ENCODE measurements at places on chromosomes 2 and 18. TPM values are rescaled to one million over a fixed set of nuclear protein-coding genes. Genes with fewer than 3 reads are reported as not detected.

The KATNAL2 gene
- total RNA-seq, result 6.9 TPM

DNA sequence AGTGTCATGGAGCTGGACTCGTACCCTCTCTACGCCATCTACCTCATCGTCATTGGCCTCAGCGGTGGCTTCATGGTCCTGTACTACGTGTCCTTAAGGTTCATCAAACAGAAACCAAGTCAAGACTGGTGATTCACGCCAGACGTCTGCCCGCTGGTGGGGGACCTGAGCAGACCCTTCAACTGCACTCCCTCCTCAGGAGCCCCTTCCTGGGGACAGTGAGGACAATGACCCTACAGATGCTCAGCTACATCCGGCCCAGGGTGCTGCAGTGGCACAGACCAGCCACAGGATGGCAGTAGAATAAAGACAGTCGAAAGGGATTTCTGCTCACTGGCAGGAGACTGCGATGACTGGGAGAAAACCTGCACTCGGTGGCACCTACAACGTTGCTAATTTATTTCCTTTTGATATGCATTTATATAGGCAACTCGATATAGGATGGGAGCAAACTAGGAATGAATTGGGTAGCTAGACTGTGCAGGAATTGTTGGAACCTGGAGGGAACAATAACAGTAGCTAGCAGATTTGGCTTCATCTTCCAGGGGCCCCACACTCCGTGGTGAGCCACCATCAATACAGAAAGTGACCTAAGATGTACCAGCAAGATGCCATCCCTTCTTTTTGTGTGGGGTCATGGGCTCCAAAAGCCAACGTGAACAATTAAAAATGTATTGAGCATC is 39.2 kb downstream of the ABCG8 start:
- DNase-seq, result peak; percentile 63

DNA sequence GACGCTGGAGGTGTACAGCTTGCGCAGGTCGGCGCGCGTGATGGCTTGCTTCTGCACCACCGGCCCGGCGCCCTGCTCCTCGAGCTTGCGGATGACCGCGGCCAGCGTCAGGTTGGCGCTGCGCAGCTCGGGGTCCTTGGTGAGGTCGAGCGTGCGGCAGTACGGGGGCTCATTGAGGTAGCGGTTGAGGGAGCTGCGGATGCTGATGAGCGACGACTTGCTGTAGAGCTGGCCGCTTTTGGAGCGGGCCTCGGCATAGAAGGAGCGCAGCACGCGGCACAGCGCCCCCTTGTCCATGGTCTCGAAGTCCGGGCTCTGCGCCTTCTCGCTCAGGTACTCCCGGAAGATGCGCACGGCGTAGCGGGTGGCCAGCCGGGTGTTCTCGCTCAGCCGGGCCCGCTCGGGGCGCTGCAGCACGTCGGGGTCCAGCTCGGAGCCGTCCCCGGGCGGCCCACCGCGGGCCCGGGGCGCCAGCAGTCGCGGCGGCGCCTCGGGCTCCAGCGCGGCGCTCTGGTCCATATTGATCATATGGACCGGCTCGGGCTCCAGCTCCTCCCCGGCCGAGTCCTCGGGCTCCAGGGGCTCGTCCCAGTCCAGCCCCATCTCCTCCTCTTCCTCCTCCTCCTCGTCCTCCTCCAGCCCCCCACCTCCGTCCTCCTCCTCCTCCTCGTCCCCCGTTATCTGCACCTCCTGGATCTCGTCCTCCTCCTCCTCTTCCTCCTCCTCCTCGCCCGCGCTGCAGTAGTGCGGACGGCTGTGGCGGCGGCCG is 523 bp downstream of the KCTD1 start:
- peak; percentile 90 for DNase-seq

The PSMA8 gene
- total RNA-seq, result not detected

- no peak for DNase-seq
These were observed 2.1 kb upstream of the LRRFIP1 start for GRCh38 chr2:237625216-237625705.

- no peak for DNase-seq
These were observed 77.4 kb downstream of the TWIST2 start for GRCh38 chr2:238925281-238925680.

The SERPINB11 gene
- total RNA-seq, result not detected

GRCh38 chr2:112301171-112301584 is 25.8 kb downstream of the ZC3H6 start:
- DNase-seq, result no peak

DNA sequence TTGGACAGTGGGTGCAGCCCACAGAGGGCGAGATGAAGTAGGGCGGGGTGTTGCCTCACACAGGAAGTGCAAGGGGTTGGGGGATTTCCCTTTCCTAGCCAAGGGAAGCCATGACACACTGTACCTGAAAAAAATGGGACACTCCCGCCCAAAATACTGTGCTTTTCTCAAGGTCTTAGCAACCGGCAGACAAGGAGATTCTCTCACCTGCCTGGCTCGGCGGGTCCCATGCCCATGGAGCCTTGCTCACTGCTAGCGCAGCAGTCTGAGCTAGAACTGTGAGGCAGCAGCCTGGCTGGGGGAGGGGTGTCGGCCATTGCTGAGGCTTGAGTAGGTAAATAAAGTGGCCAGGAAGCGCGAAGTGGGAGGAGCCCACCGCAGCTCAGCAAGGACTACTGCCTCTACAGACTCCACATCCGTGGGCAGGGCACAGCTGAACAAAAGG is 244.7 kb downstream of the NBAS start:
- no peak for DNase-seq

The CD8A gene
- 5.9 TPM for total RNA-seq

DNA sequence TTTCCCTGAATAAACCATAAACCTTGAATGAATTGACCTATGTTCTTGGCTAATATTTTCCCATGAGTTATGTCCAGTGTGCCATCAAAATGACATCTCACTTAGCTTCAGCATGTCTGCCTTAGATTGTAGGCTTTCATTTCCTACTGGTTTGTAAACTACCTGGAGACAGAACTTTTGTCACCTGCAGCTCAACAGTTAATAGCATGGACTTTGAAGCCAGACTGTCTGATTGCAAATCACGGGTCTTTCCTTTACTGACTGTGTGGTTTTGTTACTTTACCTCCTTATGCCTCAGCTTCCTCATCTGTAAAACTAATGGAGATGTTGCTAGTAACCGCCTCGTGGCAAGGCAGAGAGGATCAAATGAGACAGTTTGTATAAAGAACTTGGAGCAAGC is 187.1 kb downstream of the SUCLG1 start:
- DNase-seq, result no peak

The TRIB2 gene
- 69.2 TPM for total RNA-seq

DNA sequence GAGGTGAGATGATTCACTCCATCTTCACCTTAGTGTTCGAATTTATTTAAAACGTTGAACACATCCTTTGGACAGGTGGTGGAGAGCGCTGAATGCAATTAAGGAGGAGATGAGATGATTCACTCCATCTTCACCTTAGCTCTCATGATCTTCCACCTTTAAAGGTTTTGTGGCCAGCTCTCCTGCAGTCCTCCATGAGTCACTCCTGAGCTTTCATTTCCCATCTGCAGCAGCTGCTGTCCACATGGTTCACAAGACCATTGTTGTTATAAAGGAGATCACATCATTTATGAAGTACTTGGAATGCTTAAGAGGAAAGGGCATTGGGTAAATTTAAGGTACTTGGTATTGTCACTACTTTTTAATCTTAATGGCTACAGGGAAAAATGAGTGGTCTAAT is 298.5 kb downstream of the PAX3 start:
- DNase-seq, result no peak

GRCh38 chr2:239438368-239438767 is 37.5 kb upstream of the HDAC4 start:
- DNase-seq, result no peak

The SDC1 gene
- total RNA-seq, result 266 TPM

The EFEMP1 gene
- 171 TPM for total RNA-seq

The HMSD gene
- total RNA-seq, result 1.4 TPM

The EML4 gene
- total RNA-seq, result 53.6 TPM

DNA sequence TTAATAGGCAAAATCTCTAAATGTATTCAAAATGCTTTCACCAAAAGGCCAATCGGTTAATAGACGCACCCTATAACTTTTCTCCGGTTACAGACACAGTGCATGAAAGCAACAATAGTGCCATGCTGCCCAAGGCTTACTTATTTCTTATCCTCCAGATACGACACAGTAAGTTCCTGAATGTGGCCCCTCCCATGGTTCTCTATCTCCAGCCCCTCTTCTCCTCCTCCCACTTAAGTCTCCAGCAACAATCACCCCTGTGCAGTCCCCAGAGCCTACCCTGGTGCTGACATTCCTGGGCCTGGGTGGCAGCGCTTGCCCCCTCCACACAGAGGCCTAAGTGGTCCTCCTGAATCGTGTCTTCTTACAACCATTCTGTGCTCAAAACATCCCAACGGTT is 3.6 kb downstream of the KIDINS220 start:
- DNase-seq, result no peak

GRCh38 chr18:62452280-62452831 is 70.5 kb upstream of the ZCCHC2 start:
- DNase-seq, result peak; percentile 20

The ITSN2 gene
- 72.8 TPM for total RNA-seq

The CCDC102B gene
- total RNA-seq, result 6.8 TPM

The PROM2 gene
- total RNA-seq, result 65.6 TPM

The SULT6B1 gene
- not detected for total RNA-seq

GRCh38 chr18:11649839-11650238 is 39.2 kb upstream of the GNAL start:
- DNase-seq, result no peak

The SPTBN1 gene
- 313 TPM for total RNA-seq

The NT5C1B gene
- not detected for total RNA-seq

GRCh38 chr2:180101846-180102245 is 94.7 kb upstream of the CWC22 start:
- no peak for DNase-seq

DNA sequence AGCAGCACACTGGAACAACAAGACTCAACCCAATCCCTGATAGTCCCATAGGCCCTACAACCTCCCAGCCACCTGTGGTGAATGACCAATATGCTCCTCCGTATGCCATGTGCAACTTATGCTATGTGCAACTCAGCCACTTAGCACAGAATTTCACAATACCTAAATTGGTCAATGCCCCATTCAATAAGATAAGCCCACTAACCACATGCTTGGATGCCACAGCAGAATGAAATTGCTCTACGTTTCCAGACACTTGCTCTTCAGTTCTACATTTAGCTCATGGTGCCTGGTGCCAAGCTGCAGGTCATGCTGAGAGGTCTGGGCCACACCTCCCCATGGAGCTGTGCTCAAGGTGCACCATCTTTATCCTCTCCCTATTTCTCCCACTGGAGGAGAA is 159.8 kb downstream of the EN1 start:
- DNase-seq, result no peak

The NEB gene
- 0.88 TPM for total RNA-seq

- peak; percentile 29 for DNase-seq
These were observed 21.7 kb upstream of the EFHD1 start for GRCh38 chr2:232611559-232612218.

DNA sequence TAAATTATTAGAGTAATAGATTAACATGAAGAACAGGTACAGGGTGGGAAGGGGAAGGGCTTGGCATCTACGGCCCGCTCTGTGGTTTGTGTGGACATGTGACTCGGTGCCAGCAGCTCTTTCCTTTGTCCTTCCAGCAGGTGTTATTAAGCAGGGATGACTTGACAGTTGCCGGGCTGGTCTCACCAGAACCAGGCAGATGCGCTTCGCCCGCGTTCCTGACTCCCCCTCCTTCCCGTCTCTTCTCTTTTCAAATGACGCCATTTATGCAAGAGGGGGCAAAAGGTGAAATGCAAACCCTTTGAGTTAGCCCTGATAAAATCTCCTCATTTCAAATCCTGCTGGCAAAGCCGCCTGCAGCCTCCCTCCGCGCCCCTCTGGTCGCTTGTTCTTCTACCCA is 38.9 kb upstream of the MGAT4A start:
- DNase-seq, result no peak

GRCh38 chr2:134836986-134837385 is 1.4 kb upstream of the ACMSD start:
- DNase-seq, result peak; percentile 17

- no peak for DNase-seq
These were observed 37.2 kb upstream of the PXDN start for GRCh38 chr2:1781291-1782080.

DNA sequence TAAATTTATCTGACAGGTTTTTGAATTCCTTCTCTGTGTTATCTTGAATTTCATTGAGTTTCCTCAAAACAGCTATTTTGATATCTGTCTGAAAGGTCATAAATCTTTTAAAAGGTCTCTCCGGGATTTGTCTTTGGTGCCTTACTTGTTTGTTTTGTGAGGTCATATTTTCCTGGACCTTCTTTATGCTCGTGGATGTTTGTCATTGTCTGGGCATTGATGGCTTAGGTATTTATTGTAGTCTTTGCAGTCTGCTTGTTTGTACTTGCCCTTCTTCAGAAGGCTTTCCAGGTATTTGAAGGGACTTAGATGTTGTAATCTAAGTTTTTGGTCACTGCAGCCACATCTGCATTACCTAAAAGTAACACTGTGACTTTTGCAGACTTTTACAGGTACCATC is 355.2 kb downstream of the PARD3B start:
- DNase-seq, result no peak

GRCh38 chr2:233829193-233830110 is 24.9 kb downstream of the HJURP start:
- peak; percentile 9 for DNase-seq

GRCh38 chr2:173972636-173973035 is 7.5 kb upstream of the SP3 start:
- no peak for DNase-seq

DNA sequence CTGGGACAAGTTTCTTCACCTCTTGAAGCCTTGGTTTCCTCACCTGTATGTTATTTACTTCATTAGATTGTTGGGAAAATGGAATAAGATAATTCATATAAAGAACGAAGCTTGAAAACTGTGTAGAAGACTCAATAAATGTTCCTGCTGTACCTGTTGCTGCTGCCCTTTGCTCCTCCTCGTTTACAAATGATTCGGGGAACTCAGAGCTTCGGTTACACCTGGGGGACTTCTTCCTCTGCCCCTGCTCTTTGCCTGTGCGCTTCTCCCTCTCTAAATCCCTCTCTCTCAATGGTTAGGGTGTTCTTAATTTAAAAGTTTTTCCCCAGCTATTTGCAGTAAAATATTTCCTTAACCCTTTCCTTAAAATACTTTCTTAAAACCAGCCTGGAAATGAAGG is 3.3 kb upstream of the RMDN2 start:
- DNase-seq, result no peak

DNA sequence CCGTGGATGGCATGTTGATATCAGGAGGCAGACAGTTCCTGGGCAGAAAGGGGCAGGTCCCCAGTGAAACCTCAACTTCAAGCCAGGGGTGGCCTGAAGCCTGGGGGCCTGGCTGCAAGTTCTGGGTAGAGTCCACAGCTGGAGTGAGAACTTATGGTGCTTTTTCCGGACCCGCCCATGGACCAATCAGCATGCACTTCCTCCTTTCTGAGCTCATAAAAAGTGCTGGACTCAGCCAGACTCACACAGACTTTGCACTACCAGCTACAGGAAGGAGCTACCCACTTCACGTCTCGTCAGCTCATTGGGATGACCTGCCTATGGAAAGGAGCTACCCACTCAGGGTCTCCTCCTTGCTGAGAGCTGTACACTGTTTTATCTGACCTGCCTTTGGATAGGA is 183.1 kb upstream of the MC4R start:
- no peak for DNase-seq

The GPR45 gene
- not detected for total RNA-seq

The MC2R gene
- total RNA-seq, result not detected

Data from kidney (tissue), 22 donors.